ENCODE measurements at places on chromosomes 6 and 20.

GRCh38 chr6:39923861-39924260 is 10.4 kb downstream of the MOCS1 start:
- no peak for DNase-seq

DNA sequence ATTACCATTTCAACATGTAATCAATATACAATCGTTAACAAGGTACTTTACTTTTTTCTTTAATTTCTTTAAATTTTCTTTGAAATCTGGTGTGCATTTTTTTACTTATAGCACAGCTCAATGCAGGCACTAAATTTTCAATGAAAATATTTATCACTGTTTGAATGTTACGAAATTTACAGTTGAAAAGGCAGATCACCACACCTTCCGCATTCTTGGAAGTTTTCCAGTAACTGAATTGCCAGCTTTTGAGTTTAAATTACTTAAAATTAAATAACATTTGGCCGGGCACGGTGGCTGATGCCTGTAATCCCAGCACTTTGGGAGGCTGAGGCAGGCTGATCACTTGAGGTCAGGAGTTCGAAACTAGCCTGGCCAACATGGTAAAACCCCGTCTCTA is 309.9 kb downstream of the BMP7 start:
- DNase-seq, result no peak

GRCh38 chr6:106727480-106728149 is 98.2 kb downstream of the QRSL1 start:
- no peak for DNase-seq

- DNase-seq, result no peak
Measured at GRCh38 chr20:59559024-59559817, 45.1 kb upstream of the PHACTR3 start.

DNA sequence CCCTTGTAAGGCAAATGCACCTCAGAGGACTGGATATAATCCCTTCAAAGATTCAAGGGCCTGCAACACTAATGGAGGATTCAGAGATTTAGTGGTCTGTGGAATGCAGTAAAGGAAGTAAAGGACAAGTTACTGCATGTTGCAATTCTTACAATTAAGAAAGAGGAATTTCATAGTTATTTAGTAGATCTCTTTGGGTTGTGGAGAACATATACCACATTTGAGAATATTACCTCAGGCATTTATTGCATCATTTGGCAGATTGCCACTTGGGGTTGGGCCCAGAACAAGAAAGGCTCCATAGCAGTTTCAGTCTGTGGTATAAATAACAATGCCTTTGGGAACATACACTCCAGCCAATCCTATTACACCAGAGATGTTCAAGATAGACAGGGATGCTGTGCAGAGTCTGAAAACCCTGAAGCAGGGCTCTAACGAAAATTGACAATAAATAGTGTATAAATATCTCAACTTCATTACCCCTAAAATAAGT is 20.9 kb upstream of the EPM2A start:
- peak; percentile 95 for DNase-seq

GRCh38 chr6:160917572-160917971 is 74.0 kb upstream of the MAP3K4 start:
- DNase-seq, result peak; percentile 62

- DNase-seq, result peak; percentile 72
Measured at GRCh38 chr20:57748601-57749130, 38.9 kb upstream of the PMEPA1 start.

DNA sequence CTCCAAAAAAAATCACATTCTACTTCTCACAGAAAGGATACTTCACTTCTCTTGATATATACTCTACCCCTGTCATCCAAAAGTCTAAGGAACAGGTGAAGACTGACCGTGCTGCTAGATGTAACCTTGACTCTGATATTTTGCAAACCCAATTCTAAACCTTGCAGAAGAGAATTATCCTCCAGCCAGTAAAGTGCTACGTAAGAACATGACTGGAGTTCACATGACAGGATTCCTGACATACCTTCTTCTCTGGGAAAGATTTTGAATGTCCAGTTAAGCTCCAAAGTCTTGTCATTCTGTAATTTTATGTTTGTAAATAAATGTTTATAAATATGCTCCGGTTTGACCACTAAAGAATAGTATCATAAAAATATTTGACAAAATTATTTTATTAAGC is 35.8 kb downstream of the BTBD9 start:
- DNase-seq, result peak; percentile 68

DNA sequence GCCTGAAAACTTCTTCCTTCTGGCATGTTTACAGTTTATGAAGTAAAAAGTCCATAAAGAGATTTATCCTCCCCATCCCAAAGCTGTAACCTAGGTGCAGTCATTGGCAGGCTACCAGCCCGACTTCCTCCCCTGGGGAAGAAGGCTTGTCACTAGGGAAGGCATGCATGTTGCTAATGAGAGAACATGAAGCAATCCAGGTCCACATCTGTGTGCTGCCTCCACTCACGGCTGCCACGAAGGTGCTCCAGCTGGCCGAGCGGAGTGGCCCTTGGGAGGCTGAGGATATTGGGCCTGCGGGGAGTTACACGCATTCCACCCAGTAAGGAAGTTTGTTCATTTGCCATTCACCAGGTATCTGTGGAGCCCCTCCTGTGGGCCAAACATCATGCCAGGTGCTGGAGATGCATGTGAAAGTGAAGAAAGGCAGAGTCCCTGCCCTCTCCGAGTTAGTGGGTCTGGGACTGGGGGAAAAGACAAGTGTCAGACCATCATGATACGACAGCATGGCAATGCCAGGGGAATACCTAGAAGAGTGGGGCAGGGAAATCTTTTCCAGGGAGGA is 257.0 kb downstream of the NRN1 start:
- no peak for DNase-seq

- DNase-seq, result no peak
Measured at GRCh38 chr20:53813636-53814035, 220.0 kb upstream of the ZNF217 start.

- DNase-seq, result no peak
Measured at GRCh38 chr6:157980288-157981131, 1.2 kb upstream of the SYNJ2 start.

- peak; percentile 57 for DNase-seq
Measured at GRCh38 chr6:154721460-154721859, 11.8 kb upstream of the SCAF8 start.

GRCh38 chr20:60835876-60836275 is 416.2 kb upstream of the CDH4 start:
- DNase-seq, result no peak

DNA sequence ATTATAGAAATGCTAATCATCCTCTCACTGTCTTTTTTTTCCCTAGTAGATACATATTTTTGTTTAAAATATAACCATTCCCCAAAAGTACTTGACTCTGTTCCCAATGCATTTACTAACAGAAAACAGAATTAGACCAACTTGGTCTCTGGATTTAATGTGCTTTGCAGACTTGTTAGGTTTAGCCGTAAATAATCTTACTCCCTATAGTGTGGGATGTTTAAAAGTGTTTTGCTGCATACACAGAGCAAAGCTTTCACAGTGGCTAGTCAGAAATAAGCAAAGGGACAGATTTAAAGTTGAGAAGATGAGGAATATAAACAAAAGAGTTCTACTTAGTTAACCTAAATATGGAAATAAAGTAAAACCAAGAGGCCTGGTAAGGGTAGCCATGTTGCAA is 527.5 kb downstream of the HDGFL1 start:
- no peak for DNase-seq

GRCh38 chr6:158793432-158793831 is 25.7 kb downstream of the EZR start:
- peak; percentile 73 for DNase-seq

DNA sequence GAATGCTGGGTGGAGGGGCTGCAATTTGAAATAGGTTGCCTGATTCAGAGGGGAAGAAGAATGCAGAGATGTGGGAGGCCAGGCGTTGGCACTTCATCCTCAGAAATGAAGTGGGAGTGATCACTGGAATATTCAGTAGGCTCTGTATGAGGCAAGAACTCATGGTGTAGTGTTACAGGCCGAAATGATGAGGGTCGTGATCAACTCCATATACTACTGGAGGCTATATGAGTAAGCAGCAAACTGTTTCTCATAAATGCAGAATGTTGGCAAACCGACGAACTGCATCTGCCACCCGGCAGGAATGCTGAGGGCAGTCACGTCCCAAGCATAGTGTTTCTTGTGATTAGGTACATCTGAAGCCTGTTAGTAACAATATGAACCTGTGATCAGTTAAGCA is 12.7 kb downstream of the KCNS1 start:
- peak; percentile 38 for DNase-seq

- no peak for DNase-seq
Measured at GRCh38 chr20:57288651-57289277, 22.3 kb upstream of the BMP7 start.

DNA sequence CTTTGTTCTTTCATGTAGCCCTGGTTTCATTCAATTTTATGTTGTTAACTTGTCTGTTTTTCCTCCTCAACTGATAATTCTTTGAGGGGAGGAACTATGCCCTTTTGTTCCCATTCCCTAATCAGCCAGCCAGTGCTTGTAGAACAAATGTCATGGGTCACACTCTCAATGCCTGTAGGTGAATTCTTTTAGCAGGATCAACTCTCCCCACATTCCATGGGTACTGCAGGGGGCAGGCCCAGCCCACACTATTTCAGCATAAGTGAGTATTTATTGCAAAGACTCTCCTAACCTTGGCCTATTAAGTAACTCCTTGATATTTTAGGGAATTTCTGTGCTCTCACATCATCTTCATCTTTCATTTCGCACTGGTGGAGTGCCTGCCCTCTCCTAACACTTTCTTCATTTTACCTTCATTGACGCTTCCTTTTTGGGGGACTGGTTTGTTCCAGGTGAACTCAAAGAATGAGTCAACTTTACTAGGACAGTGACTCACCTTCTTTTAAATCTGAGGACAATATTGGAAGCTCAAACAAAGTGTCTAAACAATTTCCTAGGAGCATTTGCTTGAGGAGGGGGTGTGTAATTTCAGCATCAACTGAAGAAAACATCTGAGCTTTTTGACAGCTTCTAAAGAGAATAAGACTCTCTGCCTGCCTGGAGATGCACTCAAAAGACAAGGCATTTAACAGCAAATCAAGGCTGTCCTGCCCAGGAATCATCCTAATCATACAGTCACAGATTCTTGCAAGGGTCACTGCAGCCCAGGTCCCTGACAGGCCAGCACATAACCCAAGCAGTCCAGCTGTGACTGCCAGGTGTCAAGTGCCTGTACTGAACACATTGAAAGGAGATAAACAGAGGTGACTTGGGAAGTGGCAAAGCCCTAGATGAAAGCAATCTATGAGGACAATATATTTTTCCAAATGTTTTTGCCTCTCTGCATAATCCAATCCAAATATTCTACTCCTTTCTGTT is 263.9 kb upstream of the PRND start:
- DNase-seq, result peak; percentile 52

DNA sequence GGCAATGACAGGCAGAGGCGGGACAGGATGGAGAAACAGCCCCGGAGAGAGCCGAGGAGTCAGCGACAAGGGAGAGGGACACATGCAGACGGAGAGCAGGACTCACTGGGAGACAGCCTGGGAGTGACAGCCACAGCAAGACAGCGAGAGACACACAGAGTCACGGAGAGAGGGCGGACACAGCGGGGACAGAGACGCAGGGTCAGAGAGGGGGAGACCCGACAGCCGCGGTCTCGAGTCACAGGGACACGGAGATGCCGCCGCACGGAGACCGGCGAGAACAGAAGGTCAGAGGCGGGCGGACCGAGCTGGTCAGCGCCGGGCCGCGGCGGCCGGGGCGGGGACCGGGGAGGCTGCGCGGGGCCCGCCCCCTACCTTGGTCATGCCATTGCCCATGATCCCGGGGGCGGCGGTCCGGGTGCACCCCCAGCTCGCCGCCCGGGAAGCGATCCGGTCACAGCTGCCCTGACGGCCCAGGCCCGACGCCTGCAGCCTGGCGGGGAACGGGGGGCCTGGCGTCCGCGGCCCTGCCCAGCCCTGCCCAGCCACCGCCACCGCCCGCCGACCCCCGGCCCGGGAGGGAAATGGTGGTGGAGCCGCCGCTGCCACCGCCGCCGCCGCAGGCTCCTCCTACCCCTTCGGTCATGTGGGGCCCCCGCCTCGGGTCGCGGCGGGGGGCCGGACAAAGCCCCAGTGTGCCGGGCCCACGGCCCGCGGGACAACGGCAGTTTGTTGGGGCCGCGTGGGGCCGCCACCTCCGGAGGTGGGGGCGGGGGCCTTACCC is at the start of the genes DUSP15 and TTLL9:
DUSP15 (minus strand) TSS at position 586 of the 784 bp plus-strand sequence; CDS start at position 396, 190 bp downstream.
TTLL9 (plus strand) TSS at position 693 of the 784 bp plus-strand sequence. CDS start 493 bp downstream, outside the sequence.
- DNase-seq, result no peak

DNA sequence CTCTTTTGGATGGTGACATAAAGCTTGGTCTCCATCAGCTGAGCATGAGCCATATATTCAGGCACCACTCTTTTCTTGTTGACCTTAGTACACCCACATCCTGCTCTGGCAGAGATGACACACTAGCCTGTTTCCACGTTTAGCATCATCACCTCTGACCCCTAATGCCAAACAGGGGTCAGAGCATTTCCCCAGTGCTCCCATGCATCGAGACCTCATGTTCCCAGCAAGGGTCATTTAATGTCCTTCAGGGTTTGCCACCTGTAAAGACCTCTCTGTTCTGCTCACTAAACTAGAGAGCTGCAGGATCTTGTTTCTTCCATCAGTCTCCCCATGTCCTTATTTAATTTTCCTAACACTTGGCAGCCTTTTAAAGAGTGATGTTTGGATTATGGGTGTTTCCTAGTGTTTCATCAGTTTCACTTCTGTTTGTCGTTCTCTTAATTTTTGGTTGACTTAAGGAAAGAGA is 97.5 kb downstream of the AIG1 start:
- DNase-seq, result peak; percentile 49

GRCh38 chr6:141024526-141024925 is 1108.2 kb upstream of the GJE1 start:
- no peak for DNase-seq

DNA sequence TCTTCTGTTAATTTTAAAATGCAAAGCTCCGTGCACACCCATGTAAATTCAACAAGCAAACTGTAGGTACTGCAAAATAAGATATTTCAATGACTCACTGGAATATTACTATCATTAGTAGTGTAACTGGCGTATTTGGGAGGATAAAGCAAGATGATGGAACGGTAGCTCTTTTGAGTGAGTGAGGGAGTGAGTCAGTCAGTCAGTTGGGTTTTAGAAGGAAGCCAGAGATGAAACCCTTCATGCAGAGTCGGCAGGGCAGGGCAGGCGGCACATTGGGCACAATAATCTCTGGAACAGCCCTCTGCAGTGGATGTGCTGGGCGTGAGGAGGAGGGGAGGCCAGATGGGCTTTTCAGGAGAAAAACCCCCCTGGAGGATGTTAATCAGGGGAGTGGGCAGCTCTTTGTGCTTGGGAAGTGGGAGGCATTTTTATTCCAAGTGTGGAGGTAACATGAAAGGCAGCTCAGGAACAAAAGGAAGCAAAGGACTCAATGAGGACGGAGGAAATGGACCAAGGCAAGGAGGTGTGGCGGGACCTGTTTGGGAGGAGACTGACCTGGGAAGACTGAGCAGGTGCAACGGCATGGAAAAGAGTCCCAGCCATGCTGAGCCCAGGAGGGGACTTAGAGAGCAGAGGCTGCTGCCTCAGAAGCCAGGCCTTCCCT is 171.2 kb downstream of the ZDHHC14 start:
- DNase-seq, result no peak

GRCh38 chr6:113884011-113884410 is 26.9 kb downstream of the MARCKS start:
- DNase-seq, result no peak

DNA sequence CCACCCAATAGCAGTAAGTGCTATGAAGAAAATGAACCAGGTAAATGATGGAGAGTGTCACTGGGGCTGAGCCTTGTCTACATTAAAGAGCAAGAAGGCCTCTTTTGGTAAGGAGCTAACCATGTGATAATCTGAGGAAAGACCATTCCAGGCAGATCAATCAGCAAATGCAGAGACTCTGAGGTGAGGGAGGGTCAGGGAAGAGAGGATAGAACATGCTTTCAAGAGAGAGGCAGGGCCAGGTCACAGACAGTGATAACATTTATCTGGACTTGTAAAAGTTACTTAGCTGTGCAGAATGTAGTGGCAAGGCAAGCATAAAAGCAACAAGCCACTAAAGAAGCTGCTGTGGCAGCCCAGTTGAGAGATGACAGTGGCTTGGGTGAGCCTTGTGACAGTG is 197.3 kb downstream of the TASP1 start:
- DNase-seq, result no peak

Data from fibroblast of villous mesenchyme (primary cell).